ENCODE measurements at places on chromosomes 5 and 9.
A peak's percentile ranks its signal among the peaks of the same experiment; 100 is the strongest.

DNA sequence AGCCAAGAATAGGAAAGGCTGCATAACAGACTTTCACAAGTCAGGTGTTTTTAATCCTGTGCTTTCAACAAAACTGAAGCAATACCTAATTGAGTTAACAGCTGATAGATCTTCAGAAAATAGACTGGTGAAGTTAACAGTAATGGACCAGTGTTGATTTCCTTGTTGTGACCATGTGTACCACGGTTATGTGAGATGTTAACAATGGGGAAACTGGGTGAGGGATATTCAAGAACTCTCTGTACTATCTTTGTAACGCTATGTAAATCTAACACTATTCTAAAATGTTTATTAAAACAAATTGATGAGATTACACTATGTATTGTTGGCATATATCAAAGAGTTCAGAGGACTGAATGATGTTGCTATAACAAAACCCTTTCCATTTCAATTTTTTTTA is 36.9 kb downstream of the MACROH2A1 start:
- no peak overlapping the region for H3K4me3 ChIP-seq
- no peak overlapping the region for H3K27ac ChIP-seq
- DNase-seq, result no peak
- H3K27me3 ChIP-seq, result no peaks in the 10 kb centered on the region
- H3K4me1 ChIP-seq, result no peaks in the 10 kb centered on the region

- H3K4me1 ChIP-seq, result peaks cover 22% of the 10 kb centered on the region
- H3K27me3 ChIP-seq, result no peaks in the 10 kb centered on the region
- DNase-seq, result no peak
- H3K4me3 ChIP-seq, result no peak overlapping the region
- peaks cover 2% of the 10 kb centered on the region for H3K36me3 ChIP-seq
Observed at GRCh38 chr5:14245132-14245925, 102.2 kb downstream of the TRIO start.

DNA sequence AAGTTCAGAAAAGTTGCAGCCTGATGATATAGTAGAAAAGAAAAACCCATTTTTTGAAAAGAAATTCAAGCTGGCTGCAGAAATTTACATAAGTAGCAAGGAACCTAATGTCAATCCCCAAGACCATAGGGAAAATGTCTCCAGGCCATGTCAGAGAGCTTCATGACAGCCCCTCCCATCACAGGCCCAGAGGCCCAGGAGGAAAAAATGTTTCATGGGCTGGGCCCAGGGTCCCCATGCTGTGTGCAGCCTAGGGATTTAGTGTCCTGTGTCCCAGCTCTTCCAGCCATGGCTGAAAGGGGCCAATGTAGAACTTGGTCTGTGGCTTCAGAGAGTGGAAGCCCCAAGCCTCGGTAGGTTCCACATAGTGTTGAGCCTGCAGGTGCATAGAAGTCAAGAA is 220.3 kb downstream of the CSNK1G3 start:
- H3K36me3 ChIP-seq, result no peaks in the 10 kb centered on the region
- H3K27me3 ChIP-seq, result no peaks in the 10 kb centered on the region
- no peaks in the 10 kb centered on the region for H3K4me1 ChIP-seq
- no peak overlapping the region for H3K27ac ChIP-seq
- DNase-seq, result no peak
- H3K4me3 ChIP-seq, result no peak overlapping the region

DNA sequence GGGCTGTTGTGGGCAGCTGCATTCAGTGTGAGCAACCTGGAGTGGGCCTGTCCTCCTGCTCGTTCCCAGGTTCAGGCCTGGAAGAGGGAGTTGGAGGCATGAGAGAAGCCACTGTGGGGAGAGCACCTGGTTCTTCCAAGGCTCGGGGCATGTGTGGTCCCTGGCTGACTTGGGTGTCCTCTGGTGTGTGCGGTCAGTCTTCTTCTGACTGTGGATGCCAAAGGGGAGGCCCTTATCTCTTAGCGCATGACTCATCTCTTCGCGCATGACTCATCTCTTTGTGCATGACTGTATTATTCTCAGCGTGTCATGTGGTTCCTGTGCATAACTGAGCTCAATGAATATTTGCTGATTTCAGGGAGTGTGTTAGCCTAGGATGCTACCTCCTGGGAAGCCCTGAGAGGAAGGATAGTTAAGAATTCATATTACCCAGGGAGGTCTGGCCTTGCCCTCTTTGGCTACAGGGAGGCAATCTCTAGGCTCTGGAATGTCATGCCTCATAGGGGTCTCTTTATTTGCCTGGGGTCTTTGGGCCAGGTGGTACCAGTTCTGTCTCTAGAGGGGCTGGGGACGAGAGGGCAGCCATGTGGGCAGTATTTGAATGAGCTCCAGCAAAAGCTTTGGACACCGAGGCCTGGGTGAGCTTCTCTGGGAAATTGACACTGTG is 188.7 kb downstream of the HSPA4 start:
- peak overlapping the region; percentile 58 for H3K27ac ChIP-seq
- H3K36me3 ChIP-seq, result no peaks in the 10 kb centered on the region
- H3K27me3 ChIP-seq, result no peaks in the 10 kb centered on the region
- peaks cover 44% of the 10 kb centered on the region for H3K4me1 ChIP-seq

- H3K27ac ChIP-seq, result peak overlapping the region; percentile 26
- H3K4me3 ChIP-seq, result peak overlapping the region; percentile 56
- H3K36me3 ChIP-seq, result no peaks in the 10 kb centered on the region
- H3K4me1 ChIP-seq, result peaks cover 31% of the 10 kb centered on the region
- no peaks in the 10 kb centered on the region for H3K27me3 ChIP-seq
Observed at GRCh38 chr5:160434022-160434531, 12.4 kb downstream of the PTTG1 start.

DNA sequence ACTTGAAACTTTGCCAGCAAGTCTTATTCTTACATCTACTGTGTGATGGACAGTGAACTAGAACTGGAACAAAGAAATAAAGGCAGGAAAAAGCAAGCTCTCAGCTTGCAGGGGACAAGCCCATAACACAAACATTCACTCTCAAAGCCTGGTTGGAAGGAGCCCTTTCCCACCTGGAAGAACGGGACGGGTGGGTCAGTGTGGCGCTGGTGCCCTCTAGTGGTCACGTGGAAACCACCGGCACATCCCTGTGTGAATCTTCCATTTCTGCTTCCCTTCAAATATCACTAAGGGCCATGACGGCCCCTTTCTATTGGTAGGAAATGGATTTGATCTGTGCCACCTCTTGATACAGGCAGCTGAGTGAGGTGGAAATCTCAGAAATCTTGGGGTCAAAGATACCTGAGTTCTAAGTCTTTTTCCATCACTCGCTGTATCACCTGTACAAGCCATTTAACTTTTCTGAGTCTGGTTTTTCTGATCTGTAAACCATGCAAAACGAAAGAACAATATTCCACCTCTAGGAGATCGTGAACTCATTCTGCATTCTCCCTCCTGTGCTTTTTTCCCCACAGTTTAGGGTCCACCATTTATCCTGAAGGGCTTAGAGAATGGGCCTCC is 211.6 kb downstream of the MSX2 start:
- H3K4me1 ChIP-seq, result no peaks in the 10 kb centered on the region
- H3K27me3 ChIP-seq, result no peaks in the 10 kb centered on the region
- no peak for DNase-seq

- H3K4me1 ChIP-seq, result no peaks in the 10 kb centered on the region
- no peaks in the 10 kb centered on the region for H3K36me3 ChIP-seq
- no peak overlapping the region for H3K27ac ChIP-seq
- DNase-seq, result no peak
- H3K4me3 ChIP-seq, result no peak overlapping the region
Observed at GRCh38 chr5:115807654-115808052, 8.8 kb downstream of the CDO1 start.

DNA sequence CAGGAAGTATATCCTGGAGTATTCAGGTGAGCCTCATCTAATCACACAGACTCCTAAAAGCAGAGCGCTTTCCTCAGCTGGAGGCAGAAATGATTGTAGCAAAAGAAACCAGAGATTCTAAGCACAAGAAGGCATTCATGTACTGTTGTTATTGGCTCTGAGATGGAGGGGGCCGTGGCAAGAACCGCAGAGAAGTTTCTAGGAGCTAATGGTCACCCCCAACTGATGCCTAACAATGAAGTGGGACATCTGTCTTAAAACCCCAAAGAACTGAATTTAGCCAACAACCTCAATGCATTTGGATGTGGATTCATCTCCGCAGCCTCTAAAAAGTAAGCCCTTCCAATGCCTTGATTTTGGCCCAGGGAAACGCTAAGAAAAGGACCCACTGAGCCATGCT is 76.3 kb downstream of the ADAMTSL1 start:
- DNase-seq, result no peak
- no peaks in the 10 kb centered on the region for H3K4me1 ChIP-seq
- H3K27me3 ChIP-seq, result no peaks in the 10 kb centered on the region
- no peak overlapping the region for H3K27ac ChIP-seq
- no peak overlapping the region for H3K4me3 ChIP-seq

- peaks cover under 1% of the 10 kb centered on the region for H3K27me3 ChIP-seq
- no peak overlapping the region for H3K27ac ChIP-seq
- no peaks in the 10 kb centered on the region for H3K36me3 ChIP-seq
- peak; percentile 8 for DNase-seq
- no peak overlapping the region for H3K4me3 ChIP-seq
Observed at GRCh38 chr5:10863763-10864383, 102.8 kb upstream of the DAP start.

- H3K4me3 ChIP-seq, result no peak overlapping the region
- H3K36me3 ChIP-seq, result no peaks in the 10 kb centered on the region
- H3K4me1 ChIP-seq, result no peaks in the 10 kb centered on the region
- H3K27ac ChIP-seq, result no peak overlapping the region
- peaks cover 16% of the 10 kb centered on the region for H3K27me3 ChIP-seq
Observed at GRCh38 chr9:14352503-14352902, 38.6 kb upstream of the NFIB start.

- no peaks in the 10 kb centered on the region for H3K36me3 ChIP-seq
- H3K27ac ChIP-seq, result no peak overlapping the region
- no peaks in the 10 kb centered on the region for H3K27me3 ChIP-seq
- no peaks in the 10 kb centered on the region for H3K4me1 ChIP-seq
Observed at GRCh38 chr5:173458828-173459609, 130.8 kb upstream of the STC2 start.

- peaks cover 5% of the 10 kb centered on the region for H3K27me3 ChIP-seq
- no peak for DNase-seq
- H3K36me3 ChIP-seq, result no peaks in the 10 kb centered on the region
- no peak overlapping the region for H3K27ac ChIP-seq
- no peaks in the 10 kb centered on the region for H3K4me1 ChIP-seq
Observed at GRCh38 chr9:29208670-29209069, 1635.4 kb upstream of the C9orf72 start.

GRCh38 chr5:143311428-143311827 is 92.1 kb downstream of the NR3C1 start:
- no peak for DNase-seq
- no peaks in the 10 kb centered on the region for H3K27me3 ChIP-seq
- H3K36me3 ChIP-seq, result peaks cover 34% of the 10 kb centered on the region
- no peak overlapping the region for H3K4me3 ChIP-seq

DNA sequence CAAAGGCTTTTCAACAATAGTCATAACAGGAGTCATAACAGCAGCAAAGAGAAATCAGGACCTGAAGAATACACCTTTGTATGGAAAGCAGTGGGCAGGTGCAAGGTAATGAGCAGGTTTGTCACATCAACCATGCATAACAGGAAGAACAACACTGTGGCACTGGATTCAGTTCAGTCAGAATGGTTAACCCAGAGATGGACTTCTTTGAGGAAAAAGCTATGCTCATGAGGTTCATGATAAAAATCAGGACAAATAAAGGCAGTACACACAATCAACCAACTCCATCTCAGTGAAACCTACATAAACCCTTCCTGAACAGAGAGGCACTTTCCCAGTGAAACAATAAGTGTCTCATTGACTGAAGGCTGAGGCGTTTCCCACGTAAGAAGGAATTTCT is 27.0 kb downstream of the ABITRAM start:
- no peak overlapping the region for H3K27ac ChIP-seq
- no peaks in the 10 kb centered on the region for H3K4me1 ChIP-seq
- no peak overlapping the region for H3K4me3 ChIP-seq
- no peaks in the 10 kb centered on the region for H3K36me3 ChIP-seq

All from GM12878 (cell line).